ENCODE measurements at places on chromosomes 7 and 10.

- no peak for DNase-seq
These were observed 3.2 kb downstream of the KNDC1 start for GRCh38 chr10:133162910-133163856.

DNA sequence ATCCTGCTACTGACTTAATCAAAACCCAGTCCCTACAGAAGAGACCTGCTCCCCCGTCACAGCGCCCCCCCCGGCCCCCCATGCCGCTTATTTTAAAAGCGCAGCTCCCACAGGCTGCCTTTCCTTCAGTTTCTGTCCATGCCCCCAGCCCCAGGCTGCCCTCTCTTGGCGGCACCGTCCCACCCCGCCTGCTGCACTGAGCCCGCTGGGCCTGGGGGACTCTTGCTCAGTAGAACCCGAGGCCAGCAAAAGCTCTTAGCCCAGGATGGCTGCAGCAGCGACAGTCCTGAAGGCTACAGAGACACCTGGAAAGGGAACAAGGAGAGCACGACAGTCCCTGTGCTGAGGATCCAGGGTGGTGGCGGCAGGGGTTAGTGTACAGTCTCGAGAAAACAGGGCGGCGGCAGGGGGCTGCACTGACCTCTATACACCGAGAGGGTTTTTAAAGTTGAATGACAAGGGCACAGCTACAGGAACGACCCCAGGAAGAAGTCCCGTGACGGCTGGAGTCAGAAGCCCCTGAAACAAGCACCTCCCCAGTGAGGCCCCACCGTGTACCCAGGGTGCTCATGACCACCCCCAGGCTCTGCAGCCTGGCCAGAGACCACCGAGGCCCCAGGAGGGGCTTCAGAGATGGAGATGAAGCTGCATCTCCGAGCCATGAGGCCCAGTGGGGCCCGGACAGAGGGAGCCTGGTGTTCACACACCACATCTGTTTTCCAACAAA, 54.4 kb downstream of the ZRANB1 start:
- no peak for DNase-seq

- DNase-seq, result peak; percentile 14
These were observed 1.5 kb upstream of the KAT6B start for GRCh38 chr10:74824900-74825370.

DNA sequence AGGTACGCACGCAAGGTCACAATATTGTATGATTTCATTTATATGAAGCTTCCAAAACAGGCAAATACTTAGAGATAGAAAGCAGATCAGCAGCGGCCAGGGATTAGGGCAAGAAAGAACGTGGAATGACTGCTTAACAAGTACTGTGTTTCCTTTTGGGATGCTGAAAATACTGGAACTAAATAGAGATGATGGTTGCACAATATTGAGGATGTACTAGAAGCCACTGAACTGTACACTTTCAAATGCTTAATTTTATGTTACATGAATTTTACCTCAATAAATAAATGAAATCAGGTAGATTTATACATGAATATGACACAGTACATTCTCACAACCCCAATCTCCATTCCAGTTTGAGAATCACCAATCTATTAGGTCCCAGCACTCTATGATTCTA, 15.6 kb downstream of the SEM1 start:
- DNase-seq, result no peak

DNA sequence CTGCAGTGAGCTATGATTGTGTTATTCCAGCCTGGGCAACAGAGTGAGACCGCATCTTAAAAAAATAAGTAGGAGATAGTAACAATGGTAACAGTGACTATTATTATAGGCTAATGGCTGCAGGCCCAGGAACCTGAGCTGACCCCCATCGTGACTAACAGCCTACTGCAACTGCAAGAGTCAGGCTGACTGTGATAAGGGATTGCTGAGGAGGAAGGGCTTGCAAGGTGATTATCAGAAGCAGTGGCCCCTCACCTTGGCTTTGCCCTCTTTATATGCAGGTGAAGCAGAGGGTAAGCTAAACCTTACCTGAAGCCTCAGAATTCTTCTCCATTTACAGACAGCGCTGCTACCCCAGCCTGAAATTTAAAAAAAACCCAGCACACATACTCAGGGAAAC, 83.9 kb upstream of the SDK1 start:
- DNase-seq, result no peak

DNA sequence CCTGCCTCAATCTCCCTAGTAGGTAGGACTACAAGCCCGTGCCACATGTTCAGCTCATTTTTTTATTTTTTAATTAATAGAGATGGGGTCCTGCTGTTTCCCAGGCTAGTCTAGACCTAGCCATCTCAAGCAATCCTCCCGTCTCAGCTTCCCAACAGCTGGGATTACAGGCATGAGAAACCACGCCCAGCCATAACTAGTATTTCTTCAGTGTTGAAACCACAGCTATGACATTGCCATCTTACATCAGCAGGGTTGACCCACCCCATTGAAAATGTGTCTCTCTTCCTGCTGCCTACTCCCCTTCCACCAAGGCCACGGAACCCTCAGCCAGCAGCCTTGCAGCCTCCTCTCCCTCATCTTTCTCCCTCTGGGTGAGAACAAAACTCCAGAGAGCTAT, 62.1 kb upstream of the ZNF746 start:
- DNase-seq, result no peak

DNA sequence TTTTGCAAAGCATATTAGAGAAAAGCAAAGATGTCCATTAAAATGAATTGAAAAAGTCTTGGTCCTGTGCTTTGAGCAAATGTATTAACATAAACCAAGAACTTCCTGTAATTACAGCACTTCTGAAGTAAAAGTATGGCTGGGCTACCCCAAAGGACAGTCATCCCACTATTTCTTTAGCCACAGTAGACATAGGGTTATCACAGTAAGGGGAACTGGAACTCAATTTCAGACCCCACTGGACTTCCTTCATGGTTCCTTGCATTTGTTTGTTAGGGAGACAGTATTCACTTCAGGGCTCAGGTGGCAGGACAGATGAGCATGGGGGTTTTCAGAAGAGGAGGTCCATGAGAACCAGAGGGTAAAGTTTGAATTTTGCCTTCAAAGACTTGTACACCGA, 203.1 kb upstream of the PDE1C start:
- no peak for DNase-seq

DNA sequence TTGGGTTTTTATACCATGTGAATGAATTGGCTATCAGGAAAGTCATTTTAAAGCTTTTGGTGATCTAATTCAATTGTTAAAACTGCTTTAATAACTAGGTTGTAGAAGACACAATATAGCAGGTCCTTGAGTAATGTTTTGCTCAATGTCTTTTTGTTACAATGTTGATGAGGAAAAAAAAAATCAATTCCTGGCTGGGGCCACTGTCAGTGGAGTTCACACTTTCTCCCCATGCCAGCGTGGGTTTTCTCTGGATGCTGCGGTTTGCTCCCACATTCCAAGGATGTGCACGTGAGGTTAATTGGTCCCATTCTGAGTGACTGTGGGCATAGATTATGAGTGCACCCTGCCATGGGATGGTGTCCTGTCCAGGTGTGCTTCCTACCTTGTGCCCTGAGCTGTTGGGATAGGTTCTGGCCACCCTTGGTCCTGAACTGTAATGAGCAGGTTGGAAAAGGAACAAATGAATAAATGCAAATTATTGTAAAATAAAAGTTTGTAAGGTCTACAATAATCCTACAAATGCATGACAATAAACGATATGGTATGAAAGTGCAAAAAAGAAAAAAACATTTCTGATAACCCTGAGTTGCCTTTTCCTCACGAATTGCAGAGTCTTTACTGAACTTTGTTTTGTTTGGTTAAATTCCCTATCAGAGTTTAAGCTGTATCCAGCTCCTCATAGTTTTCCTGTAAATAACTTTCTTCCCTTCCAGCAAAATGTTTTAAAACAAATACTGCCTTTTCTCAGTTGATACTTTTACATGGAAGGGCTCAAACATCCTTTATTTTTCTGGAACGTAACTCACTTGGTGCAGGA, 62.7 kb downstream of the AKR1C4 start:
- DNase-seq, result no peak

- DNase-seq, result no peak
These were observed 54.1 kb upstream of the PPIF start for GRCh38 chr10:79292891-79293746.

DNA sequence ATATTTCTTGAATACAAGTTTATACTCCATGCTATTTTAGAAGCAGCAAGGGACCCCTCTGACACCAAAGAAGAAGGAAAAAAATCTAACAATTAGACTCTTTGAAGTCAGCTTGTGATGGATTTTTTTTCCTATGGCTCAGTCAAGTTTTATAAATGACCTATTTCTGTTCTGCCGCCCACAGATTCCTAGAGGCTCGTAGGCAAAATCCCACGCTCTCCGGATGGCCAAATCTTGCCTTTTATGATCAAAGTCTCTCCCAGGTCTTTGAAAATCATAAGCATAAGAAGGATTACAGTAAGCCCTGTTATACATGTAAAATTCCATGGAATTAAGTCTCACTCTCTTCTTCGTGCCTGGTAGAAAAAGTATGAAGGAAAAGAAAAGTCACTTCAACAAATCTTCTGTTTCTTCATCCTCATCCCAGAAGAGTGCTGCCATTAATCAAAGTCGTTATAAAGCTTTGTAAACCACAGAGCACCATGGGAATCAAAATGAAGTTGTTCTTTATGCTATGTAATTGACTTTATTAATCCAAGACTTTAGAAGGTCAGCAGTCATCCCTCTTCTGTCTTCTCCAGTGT, 33.1 kb downstream of the ASB13 start:
- no peak for DNase-seq

GRCh38 chr7:117230276-117231046, 92.4 kb downstream of the WNT2 start:
- DNase-seq, result no peak

GRCh38 chr10:35712486-35712885, 70.4 kb upstream of the FZD8 start:
- DNase-seq, result no peak

GRCh38 chr10:71307469-71308085, 11.5 kb upstream of the SLC29A3 start:
- no peak for DNase-seq

DNA sequence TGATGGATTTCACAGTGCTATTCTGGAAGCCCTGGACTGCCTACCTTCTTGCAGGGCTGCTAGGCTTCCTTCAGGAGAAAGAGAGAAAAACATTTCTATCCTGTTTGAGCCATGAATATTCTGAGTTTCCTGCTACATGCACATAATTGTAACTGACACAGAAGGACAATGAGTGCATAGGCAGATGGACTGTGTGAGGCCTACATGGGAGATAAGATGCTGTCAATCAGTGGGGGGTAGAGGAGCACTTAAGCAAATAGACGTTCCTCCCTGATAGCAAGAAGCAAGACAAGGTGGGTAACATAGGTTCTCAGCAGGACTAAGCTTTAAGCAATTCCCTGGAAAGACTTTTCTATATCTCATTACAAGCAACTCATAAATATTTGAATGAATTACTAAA, 11.6 kb downstream of the ALDH18A1 start:
- DNase-seq, result no peak

DNA sequence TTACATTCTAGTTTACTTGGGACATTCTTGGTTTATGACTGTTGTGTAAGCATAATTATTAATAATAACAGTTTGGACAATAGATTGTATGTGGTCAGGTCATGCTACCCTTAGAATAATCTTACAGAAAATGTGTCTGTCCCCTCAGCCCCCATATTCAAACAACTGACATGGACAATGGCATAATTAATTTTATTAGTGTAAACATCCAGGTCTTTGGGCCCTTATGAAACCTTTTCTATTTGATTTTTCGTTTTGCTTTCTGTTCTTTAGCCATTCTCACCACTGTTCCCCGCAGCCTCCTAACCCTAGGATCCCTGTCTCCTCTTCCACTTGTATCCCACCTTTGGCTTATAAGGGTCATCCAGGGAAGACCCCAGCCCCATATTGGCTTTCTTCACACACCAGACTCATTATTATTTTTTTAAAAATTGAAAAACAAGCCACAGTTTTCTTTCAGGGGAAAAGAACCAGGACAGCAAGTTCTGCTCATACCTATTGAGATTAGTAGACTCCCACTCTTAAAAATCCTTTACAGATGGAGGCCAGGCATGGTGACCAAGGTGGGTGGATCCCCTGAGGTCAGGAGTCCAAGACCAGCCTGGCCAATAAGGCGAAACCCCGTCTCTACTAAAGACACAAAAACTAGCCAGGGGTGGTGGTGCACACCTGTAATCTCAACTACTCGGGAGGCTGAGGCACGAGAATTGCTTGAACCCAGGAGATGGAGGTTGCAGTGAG, 11.5 kb downstream of the VIM start:
- DNase-seq, result no peak

DNA sequence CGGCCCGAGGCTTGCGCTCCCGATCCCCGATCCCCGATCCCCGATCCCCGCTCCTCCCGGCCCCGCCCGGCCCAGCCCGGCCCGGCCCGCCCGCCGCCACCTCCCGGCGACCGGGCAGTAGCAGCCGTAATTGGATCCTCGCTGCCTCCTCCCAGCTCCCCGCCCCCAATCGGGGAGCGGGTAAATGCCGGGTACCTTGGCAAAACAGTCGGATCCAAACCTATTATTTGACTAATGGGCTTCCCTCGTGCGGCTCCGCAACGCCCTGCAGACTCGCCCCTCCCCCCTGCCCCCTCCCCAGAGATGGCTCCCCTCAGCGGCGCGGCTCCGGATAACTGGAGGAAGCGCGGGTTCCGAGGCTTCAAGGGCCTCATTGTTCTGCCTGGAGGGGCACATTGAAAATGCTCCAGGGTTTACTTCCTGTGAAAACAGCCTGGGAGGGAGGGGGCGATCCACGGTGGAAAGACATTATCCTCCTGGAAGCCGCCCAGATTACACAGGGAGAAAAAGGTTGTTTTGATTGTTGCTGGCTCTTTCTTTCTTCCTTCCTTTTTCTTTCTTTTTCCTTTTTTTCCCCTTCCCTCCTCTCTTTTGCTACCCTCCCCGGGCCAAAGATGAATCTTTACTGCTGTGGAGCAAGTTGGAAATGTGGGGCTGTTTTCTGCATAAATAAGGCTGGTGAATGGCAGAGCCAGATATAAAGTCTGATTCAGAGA, 94.7 kb upstream of the ZMIZ1 start:
- DNase-seq, result no peak

GRCh38 chr10:98466861-98467505, 20.2 kb upstream of the HPS1 start:
- no peak for DNase-seq

DNA sequence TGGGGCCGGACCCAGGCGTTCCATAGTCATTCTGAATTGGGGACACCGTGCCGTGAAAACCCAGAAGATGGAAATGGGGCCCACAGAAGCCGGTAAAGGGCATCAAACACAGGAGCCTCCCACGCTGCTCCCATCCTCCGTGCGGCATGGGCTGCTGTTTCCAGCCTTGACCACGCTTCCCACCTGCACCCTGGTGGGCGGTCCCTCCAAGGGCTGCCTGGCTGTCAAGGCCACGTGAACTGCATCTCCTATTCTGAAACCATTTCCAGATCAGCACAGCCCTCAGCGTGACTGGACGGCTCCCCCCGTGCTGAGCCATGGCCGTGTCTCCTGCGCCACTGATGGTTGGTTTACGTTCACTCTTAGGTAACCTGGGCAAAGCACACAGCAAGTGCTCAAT, 14.1 kb downstream of the CFAP46 start:
- DNase-seq, result no peak

- DNase-seq, result no peak
These were observed 56.8 kb downstream of the BBS9 start for GRCh38 chr7:33186192-33186591.

- no peak for DNase-seq
These were observed 34.0 kb downstream of the PSAP start for GRCh38 chr10:71816936-71817618.

- DNase-seq, result no peak
These were observed 141.9 kb upstream of the RHEB start for GRCh38 chr7:151661587-151661986.

Data from stimulated activated CD8-positive, alpha-beta memory T cell treated with anti-CD3 and anti-CD28 coated beads, Interleukin-4, amount 100 ng/mL, for 1 hour (primary cell).